Parietal lobe (tissue), 2 donors: ENCODE measurements at places on chromosomes 16 and 17. TPM values are rescaled to one million over a fixed set of nuclear protein-coding genes. Genes with fewer than 3 reads are reported as not detected.

Gene FHOD1
- total RNA-seq = 1.9 TPM

Gene CD68
- total RNA-seq = 1.6 TPM

Gene TMEM235
- total RNA-seq = not detected

Gene ABCA9
- 4.4 TPM for total RNA-seq

Gene OTOP2
- total RNA-seq = not detected

Gene STAC2
- total RNA-seq = 0.94 TPM

Gene TLE7
- total RNA-seq = not detected

Gene SHMT1
- 7.2 TPM for total RNA-seq

Gene GUCY2D
- not detected for total RNA-seq

Gene MYCBPAP
- 2.2 TPM for total RNA-seq

Gene FOXC2
- total RNA-seq = not detected

Gene TP53TG3B
- total RNA-seq = not detected

Gene SLFN13
- total RNA-seq = 0.94 TPM

Gene TBX21
- total RNA-seq = not detected

Gene HLF
- total RNA-seq = 19.7 TPM

Gene MT3
- total RNA-seq = 5.6 TPM
